GM04503 (cell line): ENCODE measurements at places on chromosomes 5 and 9.

DNA sequence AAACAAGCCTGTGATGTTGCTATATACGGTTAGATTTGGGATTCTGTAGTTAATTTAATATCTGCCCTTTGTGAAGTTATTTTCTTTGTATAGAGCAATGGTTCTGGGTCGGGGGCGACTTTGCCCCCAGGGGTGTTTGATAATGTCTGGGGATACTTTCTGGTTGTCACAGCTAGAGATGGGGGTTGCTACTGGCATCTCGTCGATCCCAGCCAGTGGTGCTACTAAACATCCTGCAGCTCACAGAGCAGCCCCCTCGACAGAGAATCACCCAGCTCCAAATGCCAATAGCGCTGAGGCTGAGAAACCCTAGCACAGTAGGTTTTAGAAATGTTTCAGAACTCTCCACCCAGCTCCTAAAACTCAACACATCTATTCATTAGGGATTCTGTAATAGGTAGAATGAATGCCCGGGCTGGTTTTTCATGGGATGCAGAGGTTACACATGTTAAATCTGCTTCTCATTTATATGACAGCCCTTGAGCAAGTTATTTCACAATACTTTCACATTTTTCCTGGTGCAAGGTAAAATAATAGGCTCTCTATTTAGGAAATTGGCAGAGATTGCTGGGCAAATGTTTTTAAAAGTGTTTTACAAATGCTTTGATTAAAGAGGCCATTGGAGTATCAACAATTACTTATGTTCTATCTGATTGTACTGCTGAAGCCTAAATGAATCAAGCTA is 75.2 kb upstream of the CTSL start:
- no peak for DNase-seq

GRCh38 chr5:9761706-9762105 is 131.6 kb upstream of the TAS2R1 start:
- no peak for DNase-seq

DNA sequence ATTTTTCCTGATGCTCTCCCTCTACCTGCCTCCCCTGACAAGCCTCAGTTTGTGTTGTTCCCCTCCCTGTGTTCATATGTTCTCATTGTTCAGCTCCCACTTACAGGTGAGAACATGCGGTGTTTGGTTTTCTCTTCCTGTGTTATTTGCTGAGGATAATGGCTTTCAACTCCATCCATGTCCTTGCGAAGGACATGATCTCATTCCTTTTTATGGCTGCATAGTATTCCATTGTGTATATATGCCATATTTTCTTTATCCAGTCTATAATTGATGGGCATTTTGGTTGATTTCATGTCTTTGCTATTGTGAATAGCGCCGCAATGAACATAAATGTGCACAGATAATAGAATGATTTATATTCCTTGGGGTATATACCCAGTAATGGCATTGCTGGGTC is 77.5 kb upstream of the FAM170A start:
- no peak for DNase-seq

DNA sequence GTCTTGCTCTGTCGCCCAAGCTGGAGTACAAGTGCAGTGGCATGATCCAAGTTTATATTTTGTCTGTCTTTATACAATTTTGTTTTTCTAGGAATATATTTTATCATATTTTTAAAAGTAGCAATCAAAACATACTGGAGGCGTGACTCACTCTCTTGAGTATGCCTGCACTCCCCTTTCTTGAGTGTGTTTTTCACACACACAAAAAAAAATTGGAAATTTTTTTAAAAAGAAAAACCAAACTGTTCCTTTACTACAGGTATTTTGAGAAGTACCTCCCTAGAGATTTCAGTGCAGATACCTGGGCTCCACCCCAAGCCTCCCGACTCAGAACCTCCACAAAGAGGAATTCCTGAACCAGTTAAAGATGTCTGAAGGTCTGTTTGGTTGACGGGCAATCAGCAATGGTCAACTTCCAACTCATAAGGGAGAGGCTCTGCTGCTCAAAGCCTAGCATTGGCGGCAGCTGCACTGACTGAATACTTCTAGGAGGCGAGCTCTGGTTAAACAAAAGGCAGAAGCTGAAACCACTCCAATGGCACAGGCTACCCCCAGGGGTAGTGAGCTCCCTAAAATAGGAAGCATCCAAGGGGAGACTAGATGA is 27.4 kb downstream of the PDE6A start:
- DNase-seq: no peak

DNA sequence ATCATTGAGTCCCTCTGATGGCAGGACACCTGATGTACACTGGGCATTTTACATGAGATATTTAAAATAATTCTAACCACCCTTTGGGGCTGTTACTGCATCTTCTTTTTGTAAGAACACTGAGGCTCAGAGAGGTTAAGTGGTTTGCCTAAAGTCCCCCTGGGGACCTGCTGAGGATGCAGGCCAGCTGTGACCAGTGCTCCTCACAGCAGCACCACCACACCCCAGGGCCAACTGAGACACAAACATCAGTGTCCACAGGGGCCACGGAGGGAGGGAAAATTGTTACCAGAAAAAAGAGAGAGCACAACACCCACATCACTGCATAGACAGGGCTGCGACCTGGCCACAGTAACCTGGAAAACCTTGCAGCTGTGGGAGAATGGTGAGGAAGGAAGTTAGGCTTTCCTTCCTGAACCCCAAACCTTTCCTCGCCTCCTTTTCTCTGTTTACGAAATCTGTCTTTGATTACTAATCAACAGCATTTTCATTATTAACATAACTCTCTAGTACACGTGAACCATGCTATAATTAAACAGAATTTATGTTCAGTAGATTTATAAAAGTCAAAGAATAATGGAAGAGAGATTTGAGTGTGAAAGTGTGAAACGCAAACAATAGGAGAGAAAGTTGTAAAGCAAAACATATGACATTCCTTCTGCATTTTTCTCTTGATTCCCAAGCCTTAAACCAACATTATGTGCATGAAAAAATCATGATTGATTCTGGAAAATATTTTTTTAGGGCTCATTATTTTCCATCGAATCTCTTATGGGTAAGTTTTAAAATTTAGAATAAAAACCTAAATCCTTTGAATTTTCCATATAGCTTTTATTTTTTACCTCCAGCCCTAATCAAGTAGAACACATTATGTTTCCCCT is 228.1 kb upstream of the DAPK1 start:
- DNase-seq: no peak

DNA sequence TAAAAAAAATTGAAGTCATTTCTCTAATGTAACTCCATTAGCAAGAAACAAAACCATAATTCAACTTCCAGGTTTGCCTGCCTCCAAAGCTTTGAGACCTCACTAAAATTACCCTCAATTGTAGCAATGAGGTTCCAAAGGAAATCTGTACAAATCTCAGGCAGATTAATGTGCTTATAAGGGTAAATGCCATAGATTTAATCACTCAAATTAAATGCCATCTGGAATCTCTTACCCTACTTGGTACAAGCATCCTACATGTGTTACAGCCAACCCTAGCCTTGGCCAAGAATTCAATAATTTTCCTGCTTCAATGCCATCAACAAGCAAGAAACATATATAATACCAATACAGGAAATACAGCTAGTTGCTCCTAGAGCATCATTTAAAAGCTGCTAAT is 452.8 kb downstream of the RAB3C start:
- no peak for DNase-seq
